ENCODE measurements at places on chromosomes 4 and X. TPM values are rescaled to one million over a fixed set of nuclear protein-coding genes. Genes with fewer than 3 reads are reported as not detected.

The VCX3B gene
- total RNA-seq, result not detected

The ADRA2C gene
- total RNA-seq, result not detected

The TADA2B gene
- 12.2 TPM for total RNA-seq

The RNF175 gene
- 1.5 TPM for total RNA-seq

The TEX13B gene
- total RNA-seq, result not detected

The ZNF711 gene
- total RNA-seq, result 1.8 TPM

The XAGE2 gene
- total RNA-seq, result not detected

The GPR50 gene
- total RNA-seq, result not detected

The BEX5 gene
- total RNA-seq, result 0.16 TPM

The ENAM gene
- not detected for total RNA-seq

The ALPK1 gene
- total RNA-seq, result 3.7 TPM

The KLB gene
- total RNA-seq, result not detected

The ARMCX2 gene
- 41.4 TPM for total RNA-seq

The PPP1R3F gene
- 9.5 TPM for total RNA-seq

The RNF150 gene
- total RNA-seq, result 11.8 TPM

The ADGRL3 gene
- total RNA-seq, result 1.4 TPM

The WDFY3 gene
- 44.7 TPM for total RNA-seq

The TRIM61 gene
- 0.25 TPM for total RNA-seq

The FAAH2 gene
- total RNA-seq, result 0.38 TPM

The DRP2 gene
- 0.51 TPM for total RNA-seq

The GABRG1 gene
- total RNA-seq, result not detected

The TMEM156 gene
- total RNA-seq, result 7.7 TPM

The PAQR3 gene
- 12.0 TPM for total RNA-seq

The GAGE12H gene
- total RNA-seq, result not detected

The CD38 gene
- total RNA-seq, result under 0.01 TPM

The APOO gene
- total RNA-seq, result 15.3 TPM

The CTAG1B gene
- total RNA-seq, result not detected

The NONO gene
- 311 TPM for total RNA-seq

The GASK1B gene
- 0.81 TPM for total RNA-seq

The ANXA3 gene
- 138 TPM for total RNA-seq

The LONRF3 gene
- total RNA-seq, result 1.9 TPM

The GYG2 gene
- 2.0 TPM for total RNA-seq

The PABPC1L2B gene
- not detected for total RNA-seq

All from mesangial cell (primary cell).